ENCODE measurements at places on chromosomes 4 and X.
A peak's percentile ranks its signal among the peaks of the same experiment; 100 is the strongest.

DNA sequence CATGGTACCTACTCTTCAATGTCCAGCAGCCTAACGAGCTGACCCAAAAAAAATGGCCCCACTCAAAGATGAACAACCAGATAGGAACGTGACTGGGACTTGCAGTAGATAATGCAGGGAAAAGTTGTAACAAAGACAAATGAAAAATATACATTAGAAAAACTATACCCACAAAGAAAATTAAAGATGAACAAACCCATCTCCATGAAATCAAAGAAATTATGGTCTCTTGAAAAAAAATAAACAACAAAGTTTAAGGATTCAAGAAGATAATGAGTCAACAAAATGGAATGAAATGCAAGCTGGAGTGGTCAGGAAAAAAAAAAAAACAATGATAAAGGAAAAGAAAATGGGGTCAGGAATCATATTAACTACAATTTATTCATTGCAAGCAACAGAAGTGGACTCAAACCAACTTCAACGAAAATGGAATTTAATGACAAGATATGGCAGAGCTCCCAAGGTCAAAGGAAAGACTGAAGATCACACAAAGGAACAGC is 309.8 kb upstream of the GALNT7 start:
- DNase-seq, result no peak

GRCh38 chrX:46686003-46686645 is 72.8 kb downstream of the SLC9A7 start:
- DNase-seq, result peak; percentile 48

- no peak for DNase-seq
Measured at GRCh38 chrX:27998666-27999065, 17.4 kb upstream of the DCAF8L1 start.

DNA sequence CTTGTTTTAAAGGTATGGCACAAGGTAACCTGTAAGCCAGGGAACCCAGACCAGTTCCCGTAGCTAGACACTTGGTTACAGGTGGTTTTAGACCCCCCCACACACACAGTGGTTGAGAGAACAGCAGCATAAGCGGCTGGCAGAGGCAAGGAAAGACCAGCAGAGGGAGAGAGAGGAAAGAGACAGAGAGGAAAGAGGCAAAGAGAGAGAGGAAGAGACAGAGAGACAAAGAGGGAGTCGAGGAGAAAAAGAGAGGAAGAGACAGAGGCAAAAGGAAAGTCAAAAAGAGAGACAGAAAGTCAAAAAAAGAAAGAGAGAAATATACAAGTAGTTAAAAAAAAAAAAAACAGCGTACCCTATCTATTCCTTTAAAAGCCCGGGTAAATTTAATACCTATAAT is 19.5 kb upstream of the PCSK1N start:
- no peak for DNase-seq

DNA sequence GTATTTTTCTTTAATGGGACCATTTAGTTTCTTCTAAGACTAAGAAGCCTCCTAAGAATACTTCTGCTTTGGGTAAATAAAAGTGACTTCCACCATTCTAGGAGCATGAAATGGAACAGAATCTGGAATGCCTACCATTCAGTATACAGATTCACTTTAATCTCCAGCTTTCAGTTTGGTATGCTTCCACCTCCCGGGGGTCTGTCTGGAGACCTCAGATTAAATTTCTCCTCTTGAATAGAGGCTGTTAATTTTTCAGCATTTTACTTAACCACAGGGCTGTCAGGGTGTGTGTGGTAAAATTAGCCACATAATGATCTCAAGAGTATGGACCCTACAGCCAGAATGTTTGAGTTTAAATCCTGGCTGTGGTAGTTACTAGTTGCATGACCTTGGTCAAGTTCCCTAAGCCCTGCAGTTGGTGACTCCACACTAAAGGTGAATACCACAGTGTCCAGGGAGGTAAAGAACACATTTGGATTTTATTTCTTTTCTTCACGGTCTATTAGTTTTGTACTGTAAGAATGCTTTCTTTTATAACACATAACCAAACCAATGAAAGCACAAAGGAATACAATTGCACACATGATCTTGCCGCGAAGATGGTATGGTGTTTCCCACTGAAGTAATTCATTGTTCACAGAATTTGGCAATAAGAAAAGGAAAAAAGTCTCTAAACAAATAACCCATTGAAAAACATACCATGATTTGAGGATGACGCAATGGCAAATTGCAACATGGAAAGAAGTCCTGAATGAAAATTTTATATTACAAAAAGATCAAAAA is 37.3 kb upstream of the TRIM2 start:
- peak; percentile 4 for DNase-seq

DNA sequence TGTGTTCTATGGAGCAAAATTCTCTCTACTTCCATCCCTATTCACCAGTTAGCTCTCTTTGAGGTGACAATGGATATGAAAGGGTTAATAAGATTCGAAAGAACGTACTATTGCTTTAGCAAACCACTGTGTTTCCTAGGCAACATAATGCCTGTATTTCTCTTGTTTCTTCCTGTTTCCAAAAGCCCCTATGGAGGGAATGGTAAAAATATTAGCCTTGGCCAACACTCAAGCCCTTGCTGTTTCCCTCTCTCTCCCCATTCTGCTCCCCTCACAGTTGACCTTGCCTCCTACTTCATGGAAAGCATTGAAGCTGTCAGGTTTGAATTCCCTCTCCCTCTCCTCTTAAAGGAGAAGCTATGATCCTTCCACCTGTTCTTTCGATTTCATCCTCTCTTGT is 9.6 kb upstream of the PGRMC1 start:
- DNase-seq, result no peak

All from AG08395 (cell line).